H7 (cell line): ENCODE measurements at places on chromosomes 1 and 21.
A peak's percentile ranks its signal among the peaks of the same experiment; 100 is the strongest.

DNA sequence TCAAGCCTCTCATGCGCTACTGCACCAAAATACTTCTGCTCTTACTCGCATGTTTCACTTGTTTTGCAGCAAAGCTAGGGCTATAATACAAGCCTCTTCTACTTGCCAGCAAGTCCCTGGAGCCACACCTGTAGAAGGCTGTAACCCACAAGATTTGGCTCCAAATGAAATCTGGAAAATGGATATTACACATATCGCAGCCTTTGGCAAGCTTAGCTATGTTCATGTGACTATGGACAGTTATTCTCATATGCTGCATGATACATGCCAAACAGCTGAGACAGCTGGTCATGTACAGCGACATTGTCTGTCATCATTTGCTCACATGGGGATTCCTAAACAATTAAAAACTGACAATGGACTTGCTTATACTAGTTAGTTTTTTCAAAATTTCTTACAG, 270.3 kb downstream of the COL11A1 start:
- DNase-seq, result no peak

DNA sequence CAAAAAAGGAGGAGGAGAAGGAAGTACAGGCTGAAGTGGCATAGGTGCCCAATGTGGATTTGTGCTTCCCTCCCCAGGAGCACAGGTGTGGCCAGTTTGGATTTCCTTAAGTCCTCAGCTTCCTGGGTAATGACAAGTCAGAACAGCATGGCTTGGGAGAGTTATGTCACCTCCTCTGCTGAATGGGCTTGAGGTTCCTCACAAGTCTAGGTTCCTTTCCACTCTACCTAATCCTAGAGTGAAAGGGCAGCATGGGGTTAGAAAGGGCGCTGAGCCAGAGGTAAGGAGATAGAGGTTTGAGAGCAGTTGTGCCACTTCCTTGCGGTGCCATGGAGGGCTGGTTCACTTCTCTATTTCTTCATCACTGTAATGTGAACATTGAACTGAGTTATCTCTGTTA, 35.5 kb upstream of the IL20 start:
- no peak for DNase-seq

DNA sequence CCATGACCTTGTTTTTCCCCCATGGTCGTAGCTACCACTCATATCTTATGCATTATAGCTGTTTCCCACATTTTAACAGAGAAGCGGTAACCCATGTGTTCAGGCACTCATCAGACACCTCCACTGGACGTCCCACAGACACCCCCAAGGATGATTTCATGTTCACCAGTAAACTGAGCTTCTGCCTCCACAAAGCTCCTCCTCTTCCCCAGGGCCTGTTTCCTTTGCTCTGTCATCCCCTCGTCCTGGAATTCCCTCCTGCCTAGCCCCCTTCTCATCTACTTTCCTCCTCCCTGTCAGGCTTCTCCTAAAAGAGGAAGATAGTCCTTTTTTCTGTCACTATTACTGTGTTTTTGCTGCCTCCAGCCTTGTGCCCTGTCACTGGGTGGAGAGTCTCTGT, 111.2 kb downstream of the OMA1 start:
- DNase-seq, result no peak

DNA sequence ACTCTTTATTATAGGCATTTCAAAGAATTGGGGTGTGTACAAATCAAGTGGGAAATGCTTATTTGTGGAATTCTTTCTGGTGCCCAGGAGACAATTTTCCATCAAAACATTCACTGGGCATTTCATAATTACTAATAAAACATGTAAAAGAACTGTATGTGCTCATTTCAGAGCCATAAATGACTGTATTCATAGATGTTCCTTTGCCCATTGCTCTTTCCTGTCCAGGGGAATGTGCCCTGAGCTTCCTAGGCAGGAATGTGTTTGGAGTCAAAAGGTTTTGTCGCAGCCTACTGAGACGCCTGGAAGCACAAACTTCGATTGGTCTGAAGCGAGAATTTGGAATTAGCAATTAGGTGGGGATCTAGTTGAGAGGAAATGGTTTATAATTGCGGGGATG, 43.7 kb upstream of the EXOSC10 start:
- DNase-seq, result no peak

GRCh38 chr1:55318116-55318817, 103.1 kb upstream of the USP24 start:
- no peak for DNase-seq

- DNase-seq, result no peak
Measured at GRCh38 chr1:11985851-11986250, 5.6 kb downstream of the MFN2 start.

DNA sequence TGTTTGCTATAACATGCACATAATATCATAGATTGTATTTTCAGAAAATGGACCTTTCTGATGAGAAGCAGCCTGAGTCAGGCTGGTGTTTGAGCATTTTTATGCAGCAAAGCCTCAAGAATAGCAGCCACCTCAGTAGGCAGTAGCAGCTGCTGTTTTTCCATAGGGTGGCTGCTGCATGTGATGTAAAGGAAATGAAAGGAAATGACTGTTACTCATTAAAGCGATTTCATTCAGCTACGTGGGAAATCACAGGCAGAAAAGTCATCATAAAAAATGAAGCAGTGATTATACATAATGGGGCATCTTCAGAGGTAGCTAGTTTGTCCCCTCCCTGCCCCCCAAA, 110.4 kb downstream of the PATJ start:
- no peak for DNase-seq

DNA sequence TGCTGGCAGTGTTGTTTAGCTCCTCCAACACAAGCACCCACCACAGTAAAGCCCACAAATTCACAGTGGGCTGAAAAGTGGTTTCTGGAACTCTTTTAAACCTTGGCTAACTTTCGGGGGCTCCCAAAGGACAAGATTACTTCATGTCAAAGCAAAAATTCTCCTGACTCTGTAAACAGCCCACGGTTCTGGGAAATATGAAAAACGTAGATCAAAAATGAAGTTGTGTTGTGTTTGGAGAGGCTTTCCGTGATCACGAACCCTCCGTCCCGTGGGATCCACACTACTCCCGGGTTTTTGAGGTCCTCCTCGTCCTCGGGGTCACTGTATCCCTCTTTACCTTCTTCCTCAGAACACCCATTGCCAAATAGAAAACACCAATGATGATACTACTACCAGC, 159.0 kb upstream of the RUNX1 start:
- DNase-seq, result no peak

GRCh38 chr21:33963848-33964555, 48.4 kb upstream of the ATP5PO start:
- DNase-seq, result no peak

- no peak for DNase-seq
Measured at GRCh38 chr1:38326135-38326534, 279.5 kb upstream of the POU3F1 start.

- no peak for DNase-seq
Measured at GRCh38 chr1:82225421-82226185, 424.9 kb downstream of the ADGRL2 start.

DNA sequence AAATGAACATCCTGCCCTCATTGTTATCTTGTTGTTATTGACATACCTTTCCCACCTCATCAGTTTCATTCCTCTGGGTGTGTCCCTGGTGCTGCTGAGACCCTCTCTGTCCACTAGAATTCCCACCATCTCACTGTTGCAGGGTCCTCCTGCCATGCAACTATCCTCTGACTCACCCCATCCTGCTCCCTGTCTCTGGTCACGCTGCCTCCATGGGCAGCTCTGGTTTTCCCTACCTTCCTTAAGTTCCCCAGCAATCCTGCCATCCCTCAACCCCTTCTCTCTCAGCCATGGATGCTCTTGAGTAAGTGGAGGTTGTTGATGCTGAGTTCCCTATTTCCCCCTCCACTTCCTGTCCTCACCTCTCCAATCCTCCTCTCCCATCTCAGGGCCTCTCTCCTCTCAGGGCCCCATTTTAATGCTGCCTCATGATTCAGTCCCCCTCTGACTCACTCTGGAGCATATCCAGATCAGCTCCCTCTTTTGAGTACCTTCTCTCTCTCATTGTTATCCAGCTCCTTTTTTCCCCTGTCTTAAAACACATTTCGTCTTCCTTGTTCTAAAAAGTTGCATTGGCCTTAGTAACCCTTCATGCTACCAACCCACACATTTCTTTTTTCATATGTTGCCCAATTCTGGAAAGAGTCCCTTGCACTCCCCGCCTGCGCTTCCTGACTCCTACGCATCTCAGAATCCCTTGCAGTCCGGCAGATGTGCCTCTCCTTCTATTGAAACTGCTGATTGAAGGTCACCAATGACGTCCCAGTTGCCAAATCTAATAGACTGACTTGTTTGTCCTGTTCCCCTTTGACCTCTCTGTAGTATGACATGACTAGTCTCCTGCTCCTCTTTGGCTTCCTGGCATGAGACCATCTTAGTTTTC, 92.0 kb downstream of the CNIH3 start:
- DNase-seq, result no peak

GRCh38 chr1:116836099-116836498, 73.6 kb upstream of the PTGFRN start:
- DNase-seq, result no peak

DNA sequence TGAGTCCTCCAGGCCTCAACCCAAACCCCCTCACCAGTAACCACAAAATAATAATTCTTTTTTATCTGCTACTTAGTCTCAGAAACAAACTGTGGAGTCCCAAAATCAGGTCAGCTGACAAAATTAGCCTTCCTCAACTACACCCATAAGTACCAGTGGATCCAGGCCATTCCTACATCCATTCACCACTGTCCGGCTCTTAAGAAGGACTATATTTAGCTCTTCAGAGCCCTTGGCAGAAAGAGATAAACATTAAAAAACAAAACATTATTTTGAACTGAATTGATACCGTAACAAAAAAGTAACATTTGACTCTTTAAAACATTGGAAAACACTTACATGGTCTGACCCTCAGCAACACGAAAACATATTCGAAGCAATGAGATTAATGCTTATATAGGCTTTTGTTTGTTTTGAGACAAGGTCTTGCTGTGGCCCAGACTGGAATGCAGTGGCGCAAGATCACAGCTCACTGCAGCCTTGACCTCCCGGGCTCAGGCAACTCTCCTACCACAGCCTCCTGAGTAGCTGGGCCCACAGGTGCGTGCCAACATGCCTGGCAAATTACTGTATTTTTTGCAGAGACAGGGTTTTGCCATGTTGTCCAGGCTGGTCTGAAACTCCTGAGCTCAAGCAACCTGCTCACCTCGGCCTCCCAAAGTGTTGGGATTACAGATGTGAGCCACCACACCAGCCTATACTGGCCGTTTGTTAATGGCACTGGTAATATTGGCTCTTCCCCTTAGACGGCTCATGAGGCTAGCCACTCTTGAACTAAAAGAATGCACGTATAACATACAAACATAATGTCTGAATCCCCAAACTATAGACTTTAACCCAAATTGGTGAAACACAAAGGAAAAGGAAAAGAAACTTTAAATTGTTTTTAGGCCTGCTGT, 330.7 kb downstream of the SMYD3 start:
- DNase-seq, result no peak

DNA sequence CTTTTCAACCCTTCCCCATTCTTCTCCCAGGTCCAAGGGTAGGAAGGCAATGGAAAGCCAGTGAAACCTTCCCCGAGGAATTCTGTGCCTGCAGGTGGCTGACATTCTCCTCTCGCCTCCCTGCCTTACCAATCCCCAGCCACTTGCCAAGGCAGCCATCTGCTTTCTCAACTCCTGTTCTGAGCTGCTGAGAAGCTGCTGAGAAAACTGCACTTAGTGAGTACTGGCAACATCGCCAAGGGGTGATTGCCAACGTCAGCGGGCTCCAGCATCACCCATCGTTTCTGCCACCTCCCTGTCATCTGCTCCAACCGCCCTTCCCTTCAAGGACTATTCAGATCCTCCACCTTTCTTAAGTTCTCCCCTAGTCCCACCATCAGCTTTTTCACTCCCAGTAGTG, 106.0 kb downstream of the PTPRU start:
- peak; percentile 24 for DNase-seq

DNA sequence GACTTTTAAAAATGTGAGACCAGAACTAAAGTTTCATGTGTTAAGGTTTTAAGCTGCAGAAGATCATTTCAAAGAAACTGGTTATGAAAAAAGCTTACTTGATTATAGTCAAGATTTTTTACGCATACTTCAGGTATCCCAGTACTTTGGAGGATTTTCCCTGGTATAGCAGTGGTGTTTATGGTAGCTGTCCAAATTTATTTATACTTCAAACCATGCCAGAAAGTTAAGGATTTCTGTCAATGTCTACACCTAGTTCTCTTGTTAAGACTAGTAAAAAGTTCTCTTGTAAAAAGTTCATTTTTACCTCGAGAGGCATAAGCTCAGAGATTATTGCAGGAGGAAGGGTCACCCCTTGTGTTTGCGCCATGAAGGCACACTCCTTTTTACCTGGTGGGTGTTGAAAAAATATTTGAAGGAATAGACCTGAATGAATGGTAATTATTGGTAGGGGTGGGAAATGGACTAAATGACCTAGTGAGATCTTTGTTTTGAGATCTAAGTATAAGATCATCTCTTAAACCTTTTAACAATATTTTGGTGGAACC, 2.8 kb downstream of the DYRK1A start:
- DNase-seq, result no peak

- DNase-seq, result no peak
Measured at GRCh38 chr21:35223480-35224156, 174.5 kb upstream of the RUNX1 start.

GRCh38 chr1:205452364-205452763, 3.5 kb downstream of the BLACAT1 start:
- no peak for DNase-seq

DNA sequence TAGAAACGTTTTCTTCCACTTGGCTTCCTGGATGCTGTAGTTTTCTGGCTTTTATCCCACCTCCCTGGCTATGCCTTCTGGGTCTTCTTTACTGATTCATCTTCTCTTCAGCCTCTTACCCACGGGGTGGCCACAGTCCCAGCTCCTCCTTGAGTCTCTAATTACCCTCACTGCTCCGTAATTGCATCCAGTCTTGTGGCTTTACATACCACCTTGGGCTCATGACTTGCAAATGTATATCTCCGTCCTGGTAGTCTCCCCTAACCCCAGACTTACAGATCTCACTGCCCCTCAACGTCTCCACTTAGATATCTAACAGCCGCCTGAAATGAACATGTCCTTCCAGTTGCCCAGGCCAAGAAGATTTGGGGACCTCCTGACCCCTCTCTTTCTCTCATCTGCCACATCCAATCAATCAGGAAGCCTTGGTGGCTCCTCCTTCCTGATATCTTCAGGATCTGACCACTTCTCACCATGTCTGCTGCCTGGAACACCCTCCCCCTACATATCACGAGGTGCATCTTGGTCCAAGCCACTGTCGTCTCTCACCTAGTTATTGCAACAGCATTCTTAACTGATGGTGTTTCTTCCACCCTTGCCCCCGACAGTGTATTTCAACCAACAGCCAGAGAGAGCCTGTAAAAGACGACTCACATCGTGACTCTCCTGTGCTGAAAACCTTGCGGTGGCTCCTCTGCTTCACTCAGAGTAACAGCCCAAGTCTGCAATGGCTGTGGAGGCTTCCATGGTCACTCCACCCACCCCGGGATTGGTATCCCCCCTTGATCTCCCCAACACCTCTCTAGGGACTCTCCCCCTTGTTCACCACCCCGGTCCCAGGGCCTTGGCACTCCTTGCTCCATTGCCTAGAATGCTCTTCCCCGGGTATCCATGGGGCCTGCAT, 219.0 kb upstream of the POU3F1 start:
- no peak for DNase-seq

DNA sequence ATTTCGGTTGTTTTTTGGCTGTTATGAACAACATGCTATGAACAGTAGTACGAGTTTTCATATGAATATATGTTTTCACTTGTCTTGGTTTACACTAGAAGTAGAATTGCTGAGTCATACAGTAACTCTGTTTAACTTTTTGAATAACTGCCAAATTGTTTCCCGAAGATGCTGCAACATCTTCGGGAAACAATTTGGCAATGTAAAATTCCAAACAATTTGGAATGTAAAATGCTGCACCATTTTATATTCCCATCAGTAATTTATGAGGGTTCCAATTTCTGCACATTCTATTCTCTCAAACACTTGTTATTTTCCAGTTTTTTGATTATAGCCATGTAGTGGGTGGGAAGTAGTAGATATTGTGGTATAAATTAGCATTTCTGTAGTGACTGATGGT, 11.6 kb downstream of the PCBP3 start:
- no peak for DNase-seq
